Sciatic nerve (tissue), 2 donors: ENCODE measurements at places on chromosomes 7 and 10. TPM values are rescaled to one million over a fixed set of nuclear protein-coding genes. Genes with fewer than 3 reads are reported as not detected.

DNA sequence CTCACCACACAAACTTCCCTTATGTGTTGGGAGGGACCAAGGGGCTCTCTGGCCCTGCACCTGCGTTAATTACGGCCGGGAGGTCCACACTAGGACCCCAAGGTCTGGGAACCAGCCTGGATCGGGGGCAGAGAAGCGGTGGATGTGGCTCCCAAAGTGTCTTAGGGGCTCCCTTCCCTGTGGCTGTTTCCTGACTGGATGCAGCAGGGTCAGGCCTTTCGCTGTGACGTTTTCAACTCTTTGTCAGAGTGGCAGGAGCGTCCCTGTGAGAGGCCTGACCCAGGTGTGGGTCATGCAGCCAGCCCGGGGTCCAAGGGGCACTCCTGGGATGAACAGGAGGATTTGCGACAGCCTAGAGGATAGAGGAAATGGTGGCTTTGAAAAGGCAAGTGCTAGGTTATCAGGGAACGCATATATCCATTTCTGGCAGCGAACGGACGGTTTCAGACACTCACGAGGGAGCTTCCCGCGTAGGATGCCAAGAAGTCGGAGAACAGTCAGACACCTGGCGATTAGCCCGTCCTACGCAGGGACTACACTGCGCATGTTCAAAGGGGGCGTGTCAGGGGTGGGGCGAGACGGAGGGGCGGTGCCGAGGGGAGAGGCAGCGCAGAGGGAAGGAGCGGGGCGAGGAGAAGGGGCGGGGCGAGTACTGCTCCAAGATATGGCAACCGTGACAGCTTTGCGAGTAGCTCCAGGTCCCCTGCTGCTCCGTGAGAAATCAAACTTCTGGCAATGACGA lies 46.2 kb upstream of the ZNF716 start:
- DNase-seq, result peak; percentile 72

DNA sequence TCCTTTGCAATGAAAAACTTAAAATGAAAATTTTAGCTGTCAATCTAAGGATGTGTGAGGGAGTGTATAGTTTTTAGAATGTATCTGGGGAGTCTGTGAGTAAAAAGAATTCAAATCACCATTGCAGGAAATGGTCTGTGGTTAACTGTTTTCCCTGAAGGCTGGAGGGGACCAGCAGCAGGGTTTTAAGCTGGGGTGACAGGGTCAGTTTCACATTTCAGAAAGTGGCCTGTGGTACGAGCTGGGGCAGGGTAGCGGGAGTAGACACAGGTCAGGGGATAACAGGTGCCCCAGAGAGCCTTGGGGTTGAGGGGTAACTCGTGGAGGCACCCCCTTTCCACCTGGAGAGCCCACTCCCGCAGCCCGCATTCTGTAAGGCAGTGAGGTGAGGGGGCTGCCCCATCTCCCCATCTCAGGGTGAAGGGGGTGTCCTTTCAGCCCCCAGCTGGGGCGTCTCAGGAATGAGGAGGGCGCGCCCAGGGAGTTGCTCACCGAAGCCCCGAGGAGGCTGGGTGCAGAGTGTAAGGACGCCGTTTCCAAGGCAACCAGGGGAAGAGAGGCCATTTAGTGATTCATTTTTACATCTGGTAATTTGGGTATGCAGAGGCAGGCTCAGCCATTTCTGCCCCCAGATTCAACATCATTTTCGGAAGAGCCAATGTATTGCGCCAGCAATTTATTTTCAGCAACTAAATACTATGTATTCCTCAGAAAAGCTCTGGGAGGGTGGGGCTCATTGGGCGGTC lies 168.9 kb downstream of the SLIT1 start:
- peak; percentile 36 for DNase-seq

- no peak for DNase-seq
Observed at GRCh38 chr7:83696101-83696500, 47.2 kb upstream of the SEMA3E start.

GRCh38 chr7:46143949-46144917 lies 223.2 kb upstream of the IGFBP3 start:
- no peak for DNase-seq

CRYGN gene
- total RNA-seq, result 3.9 TPM

CFTR gene
- total RNA-seq, result not detected
